ENCODE measurements at places on chromosomes 13 and 19. TPM values are rescaled to one million over a fixed set of nuclear protein-coding genes. Genes with fewer than 3 reads are reported as not detected.

DNA sequence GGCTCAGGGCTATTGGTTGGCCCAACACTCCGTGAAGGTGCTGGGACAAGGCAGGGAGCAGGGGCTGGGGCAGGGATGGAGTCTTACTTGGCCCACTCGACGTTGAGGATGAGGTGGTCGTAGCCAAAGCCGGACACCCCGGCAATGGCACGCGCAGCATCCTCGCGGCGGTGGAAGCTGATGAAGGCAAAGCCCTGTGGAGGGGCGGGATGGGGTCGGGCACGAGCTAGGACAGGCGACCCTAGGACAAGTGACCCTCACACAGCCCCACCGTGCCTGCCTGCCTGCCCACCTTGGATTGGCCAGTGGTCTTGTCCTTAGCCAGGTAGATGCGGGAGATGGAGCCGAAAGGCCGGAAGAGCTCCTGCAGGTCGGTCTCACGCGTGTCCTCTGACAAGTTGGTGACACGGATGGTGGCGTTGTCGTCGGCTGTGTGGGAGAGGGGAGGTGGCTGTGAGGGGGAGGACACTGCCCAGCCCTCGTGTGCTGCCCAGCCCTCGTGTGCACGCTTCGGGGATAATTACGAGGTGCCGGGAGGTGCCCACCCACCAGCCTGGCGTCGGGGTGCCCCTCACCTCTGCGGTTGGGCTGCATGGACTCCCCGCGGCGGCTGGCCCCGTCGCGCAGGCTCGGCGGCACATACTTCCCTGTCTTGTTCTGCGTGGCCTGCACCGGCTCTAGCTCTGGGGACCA, 4.0 kb downstream of the P2RY11 start:
- H3K36me3 ChIP-seq: peaks cover 35% of the 10 kb centered on the region
- no peak for DNase-seq
- no peaks in the 10 kb centered on the region for H3K27me3 ChIP-seq
- H3K4me3 ChIP-seq: no peak overlapping the region
- H3K27ac ChIP-seq: peak overlapping the region; percentile 36

- H3K36me3 ChIP-seq: peaks cover 28% of the 10 kb centered on the region
- peak overlapping the region; percentile 79 for H3K27ac ChIP-seq
- no peaks in the 10 kb centered on the region for H3K27me3 ChIP-seq
- peaks cover 83% of the 10 kb centered on the region for H3K4me1 ChIP-seq
- H3K4me3 ChIP-seq: no peak overlapping the region
These were observed 3.3 kb upstream of the GPR183 start for GRCh38 chr13:99310382-99311031.

DNA sequence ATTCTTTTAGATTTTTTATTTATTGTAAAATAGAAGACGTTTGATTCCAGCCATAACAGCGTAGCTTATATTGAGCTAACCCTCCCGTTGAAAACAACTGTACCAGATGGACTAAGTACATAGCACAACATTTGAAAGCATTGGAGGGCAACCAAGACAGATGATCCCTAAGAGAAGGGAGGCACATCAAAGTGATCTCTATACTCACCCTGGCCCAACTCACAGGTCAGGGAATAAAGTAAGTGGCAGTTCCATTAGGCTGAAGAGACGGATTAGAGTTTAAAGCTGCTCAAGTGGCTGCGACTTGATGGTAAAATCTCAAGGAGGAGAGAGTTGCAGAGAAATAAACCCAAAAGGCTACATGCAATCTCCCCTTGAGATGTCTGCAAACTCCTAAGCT, 65.1 kb upstream of the ITM2B start:
- no peak overlapping the region for H3K4me3 ChIP-seq
- no peaks in the 10 kb centered on the region for H3K27me3 ChIP-seq
- DNase-seq: no peak
- H3K36me3 ChIP-seq: no peaks in the 10 kb centered on the region

The MUC16 gene
- total RNA-seq: 0.12 TPM

The CACNA1A gene
- 1.4 TPM for total RNA-seq

The GYS1 gene
- total RNA-seq: 44.0 TPM

The KIRREL2 gene
- 1.4 TPM for total RNA-seq

The ZFP28 gene
- total RNA-seq: 4.2 TPM

The ZNF575 gene
- total RNA-seq: 2.9 TPM

The LILRB4 gene
- total RNA-seq: not detected

The LILRB1 gene
- total RNA-seq: 4.0 TPM

Data from activated CD8-positive, alpha-beta memory T cell treated with anti-CD3 and anti-CD28 coated beads, Interleukin-2, amount 10 ng/mL, durations not matched to agents 7 days and 5 days (primary cell).